ENCODE measurements at places on chromosomes 2 and 18.

GRCh38 chr2:3498783-3499394 lies 20.4 kb downstream of the ADI1 start:
- no peak for DNase-seq

GRCh38 chr18:14026199-14026598 lies 106.0 kb downstream of the ZNF519 start:
- no peak for DNase-seq

DNA sequence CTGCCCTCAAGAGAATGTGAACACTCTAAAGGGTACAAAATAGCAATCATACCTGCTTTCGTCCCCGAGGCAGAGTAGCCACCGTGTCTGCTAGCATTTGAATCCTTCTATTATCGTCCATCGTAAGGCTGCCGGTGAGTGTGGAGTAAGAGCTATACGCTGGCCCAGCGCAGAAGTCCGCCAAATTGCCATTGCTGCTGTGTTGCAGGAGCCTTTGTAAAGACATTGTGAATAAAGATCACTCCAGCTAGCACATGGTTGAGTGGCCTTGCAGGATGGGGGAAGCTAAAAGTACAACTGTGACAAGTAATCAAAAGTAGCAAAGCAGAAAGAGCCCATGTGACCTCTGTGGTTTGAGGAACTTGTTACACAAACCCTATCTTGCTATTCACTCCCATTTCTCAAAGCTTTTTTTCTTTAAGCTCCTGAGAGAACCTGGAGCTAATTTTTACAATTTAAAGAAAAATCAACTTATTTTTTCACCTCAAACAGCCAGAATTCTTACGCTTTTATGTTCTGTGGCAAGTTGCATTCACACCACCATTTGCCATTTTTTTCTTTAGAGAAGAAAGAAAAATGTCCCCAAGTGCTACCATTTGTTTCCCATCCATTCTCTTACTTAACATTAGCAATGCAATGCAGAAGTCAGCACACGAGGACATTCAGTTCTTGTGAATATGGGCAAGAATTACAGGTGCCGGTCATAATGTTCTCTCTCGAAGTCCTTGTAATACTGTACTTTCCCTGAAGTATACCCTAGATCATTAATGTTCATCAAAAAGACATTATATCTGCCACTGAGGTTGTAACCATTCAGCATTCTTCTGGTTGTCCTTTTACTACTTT lies at the start of gene CYTIP:
TSS of gene CYTIP (minus strand) at position 295 of the 846 bp plus-strand sequence. CDS start at position 226, 69 bp downstream.
- peak; percentile 83 for DNase-seq

DNA sequence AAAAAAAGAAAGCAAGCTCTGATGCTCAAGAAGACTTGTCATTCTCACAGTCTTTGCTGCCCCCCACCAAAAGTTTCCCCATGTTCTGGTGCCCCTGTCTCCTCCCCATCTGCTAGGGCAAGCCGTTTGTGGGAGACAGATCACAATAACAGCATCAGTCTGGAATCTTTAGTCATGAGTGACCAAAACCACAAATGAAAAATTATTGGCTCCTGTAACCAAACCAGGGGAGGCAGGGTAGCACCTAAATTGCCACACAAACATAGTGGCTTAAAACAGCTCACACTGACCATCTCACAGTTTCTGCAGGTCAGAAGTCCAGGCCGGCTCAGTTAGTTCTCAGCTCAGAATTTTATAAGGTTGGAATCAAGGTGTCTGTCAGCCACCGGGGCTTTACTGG lies 9.1 kb upstream of the B3GNT7 start:
- DNase-seq: no peak

- no peak for DNase-seq
Measured at GRCh38 chr2:139864821-139865302, 1084.7 kb upstream of the NXPH2 start.

DNA sequence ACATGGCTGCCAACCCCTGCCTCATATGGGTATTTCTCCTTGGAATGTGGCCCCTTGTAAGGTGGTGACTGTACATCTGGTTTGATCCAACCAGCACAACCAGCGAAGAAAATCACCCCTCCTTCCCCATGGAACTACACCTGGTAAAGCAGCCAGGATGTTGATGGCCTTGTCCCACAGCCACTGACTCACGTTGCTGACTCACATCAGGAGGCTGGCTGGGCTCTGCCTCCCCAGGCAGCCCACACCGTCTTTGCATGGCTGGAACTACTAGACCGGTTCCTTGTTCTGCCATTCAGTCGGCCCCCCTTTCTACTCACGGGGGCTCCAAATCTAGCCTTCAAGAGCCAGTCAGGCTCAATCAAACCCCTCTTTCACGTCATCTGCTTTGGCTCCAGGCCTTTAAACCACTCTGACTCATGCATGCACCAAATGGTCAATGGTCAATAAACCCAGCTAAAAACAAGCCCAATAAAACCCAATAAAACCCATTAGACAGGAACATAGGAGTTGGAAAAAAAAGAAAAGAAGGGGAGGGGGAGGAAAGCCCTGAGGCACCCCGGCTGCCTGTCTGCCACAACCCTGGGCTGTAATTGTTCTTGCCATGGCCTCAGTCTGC lies 114.8 kb downstream of the PLB1 start:
- DNase-seq: peak; percentile 67

DNA sequence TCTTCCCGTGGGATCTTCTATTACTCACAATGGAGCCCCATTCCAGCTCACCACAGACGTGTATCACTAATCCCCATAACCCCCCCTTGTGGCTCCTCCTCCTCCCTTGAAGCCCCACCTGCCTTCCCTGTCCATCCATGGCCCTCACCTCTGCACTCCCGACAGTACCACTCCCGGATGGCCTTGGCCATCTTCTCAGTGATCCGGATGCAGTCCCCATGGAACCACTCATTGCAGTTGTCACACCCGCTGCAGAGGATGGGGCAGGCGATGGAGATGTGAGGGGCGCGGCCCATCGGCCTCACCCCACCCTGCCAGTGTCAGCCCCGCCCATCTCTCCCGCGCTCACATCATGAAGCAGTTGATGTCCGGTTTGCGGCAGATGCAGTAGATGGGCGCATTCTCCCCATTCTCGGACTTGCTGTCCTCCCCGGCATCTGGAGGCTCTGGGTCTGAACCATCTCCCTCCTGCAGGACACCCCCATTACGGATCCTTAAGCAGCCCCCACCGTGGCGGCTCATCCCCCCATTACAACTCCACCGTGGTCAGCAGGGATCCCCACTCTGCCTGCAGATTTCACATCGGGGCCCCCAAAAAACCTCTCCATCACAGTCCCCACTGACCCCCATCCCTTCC lies 983 bp downstream of the CXXC1 start:
- DNase-seq: peak; percentile 72

GRCh38 chr2:32688541-32688940 lies 60.7 kb downstream of the TTC27 start:
- no peak for DNase-seq

DNA sequence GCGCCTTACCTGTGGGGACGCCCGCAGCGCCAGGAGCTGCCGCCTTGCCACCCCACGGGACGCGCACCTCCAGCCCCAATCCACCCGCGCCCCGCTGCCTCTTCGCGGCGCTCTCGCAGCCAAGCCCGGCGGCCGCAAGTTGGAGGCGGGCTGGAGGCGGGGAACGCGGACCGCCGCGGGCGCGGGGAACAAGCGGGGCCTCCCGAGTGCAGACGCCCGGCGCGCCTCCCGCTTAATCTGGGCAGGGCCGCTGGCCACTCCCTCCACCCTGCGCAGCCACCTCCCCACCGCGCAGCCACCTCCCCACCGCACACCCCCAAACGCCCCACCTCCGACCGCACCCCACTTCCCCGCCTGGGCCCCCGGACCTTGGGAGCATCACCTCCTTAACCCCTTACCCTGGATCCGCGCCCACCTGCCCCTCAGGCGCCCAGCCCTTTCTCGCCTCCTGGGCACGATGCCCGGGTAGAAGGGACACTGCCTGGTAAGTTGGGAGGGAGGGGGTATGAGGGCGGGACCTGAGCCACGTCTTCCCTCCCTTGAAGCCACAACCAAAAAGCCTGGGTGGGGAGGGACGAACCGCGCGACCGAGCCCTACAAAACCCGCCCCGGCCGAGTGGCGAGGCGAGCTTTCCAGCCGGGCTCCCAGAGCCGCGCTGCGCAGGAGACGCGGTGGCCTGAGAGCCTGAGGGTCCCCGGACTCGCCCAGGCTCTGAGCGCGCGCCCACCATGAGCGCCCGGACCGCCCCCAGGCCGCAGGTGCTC lies at the start of the genes COL4A3 and COL4A4:
TSS of gene COL4A3 (plus strand) at position 627 of the 765 bp plus-strand sequence. CDS start at position 730, 103 bp downstream.
TSS of gene COL4A4 (minus strand) at position 208 of the 765 bp plus-strand sequence. CDS start 16,722 bp downstream, outside the sequence.
- DNase-seq: peak; percentile 53

DNA sequence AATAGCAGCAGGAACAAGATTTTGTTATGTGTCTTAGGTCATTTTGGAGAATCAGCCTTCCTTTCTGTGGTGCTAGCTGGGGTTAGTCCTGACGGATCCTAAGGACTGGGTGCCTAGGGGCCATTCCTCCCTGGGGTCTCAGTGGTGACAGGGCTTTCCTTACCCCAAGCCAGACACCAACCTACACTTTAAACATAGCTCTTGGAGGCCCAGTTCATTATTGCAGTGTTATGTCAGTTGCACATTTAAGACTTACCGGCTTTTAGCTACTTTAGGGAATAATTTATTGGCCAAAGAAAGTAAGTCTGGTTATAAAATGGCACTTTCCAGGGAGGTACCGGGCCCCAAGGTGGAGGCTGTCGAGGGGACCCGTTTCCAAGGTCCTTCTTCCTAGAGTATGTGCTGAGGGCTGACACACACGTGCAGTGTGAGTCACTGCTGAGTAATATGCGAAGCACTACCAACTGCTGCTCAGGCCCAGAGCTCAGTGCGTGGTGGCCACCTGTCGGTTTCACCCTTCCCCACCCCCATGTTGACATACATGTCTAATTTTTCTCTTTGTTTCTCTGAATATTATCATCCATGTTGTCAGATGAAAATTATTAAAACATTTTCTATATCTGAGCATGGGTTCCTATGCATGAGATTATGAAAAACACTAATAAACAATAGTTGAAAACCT lies 37.0 kb upstream of the GRHL1 start:
- peak; percentile 70 for DNase-seq

GRCh38 chr2:134443814-134444480 lies 190.1 kb downstream of the MGAT5 start:
- no peak for DNase-seq

GRCh38 chr2:166134252-166135151 lies 6.7 kb upstream of the SCN1A start:
- no peak for DNase-seq

DNA sequence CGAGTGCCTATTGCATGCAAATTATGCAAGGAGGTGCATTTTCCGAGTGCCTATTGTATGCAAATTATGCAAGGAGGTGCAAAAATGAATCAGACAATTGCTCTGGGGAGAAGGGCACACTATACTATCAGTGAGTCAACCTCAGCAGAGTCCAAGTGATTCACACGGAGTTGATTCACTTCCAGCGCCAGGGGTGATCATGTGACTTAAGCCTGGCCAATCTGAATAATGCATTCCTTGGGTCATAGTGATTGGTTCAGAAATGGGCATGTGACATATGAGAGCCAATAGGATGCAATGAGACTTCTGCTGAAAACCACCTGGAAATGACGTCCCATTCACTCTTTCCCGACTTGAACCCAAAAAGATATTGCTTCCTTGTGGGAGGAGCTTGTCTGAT lies 152.2 kb downstream of the DAW1 start:
- DNase-seq: no peak

- DNase-seq: no peak
Measured at GRCh38 chr2:188890755-188891154, 83.4 kb upstream of the COL3A1 start.

- DNase-seq: no peak
Measured at GRCh38 chr2:204744506-204744905, 199.2 kb downstream of the PARD3B start.

GRCh38 chr2:176449852-176450251 lies 180.6 kb downstream of the MTX2 start:
- no peak for DNase-seq

DNA sequence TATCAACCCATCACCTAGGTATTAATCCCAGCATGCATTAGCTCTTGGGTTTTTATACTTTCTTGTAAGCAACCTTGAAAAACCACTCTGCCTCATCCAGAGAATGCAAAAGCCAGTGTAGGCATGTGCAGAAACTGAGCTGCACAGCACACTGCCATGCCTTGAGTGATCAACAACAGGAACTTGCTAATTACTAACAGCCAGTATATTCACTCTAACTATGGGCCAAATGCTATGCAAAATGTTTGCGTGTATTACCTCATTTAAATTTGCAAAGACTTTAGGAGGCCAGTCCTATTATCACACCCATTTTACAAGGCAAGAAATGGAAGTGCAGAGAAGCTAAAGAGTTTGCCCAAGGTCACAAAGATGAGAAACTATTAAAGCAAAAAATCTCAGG lies 169.8 kb downstream of the PID1 start:
- DNase-seq: no peak

DNA sequence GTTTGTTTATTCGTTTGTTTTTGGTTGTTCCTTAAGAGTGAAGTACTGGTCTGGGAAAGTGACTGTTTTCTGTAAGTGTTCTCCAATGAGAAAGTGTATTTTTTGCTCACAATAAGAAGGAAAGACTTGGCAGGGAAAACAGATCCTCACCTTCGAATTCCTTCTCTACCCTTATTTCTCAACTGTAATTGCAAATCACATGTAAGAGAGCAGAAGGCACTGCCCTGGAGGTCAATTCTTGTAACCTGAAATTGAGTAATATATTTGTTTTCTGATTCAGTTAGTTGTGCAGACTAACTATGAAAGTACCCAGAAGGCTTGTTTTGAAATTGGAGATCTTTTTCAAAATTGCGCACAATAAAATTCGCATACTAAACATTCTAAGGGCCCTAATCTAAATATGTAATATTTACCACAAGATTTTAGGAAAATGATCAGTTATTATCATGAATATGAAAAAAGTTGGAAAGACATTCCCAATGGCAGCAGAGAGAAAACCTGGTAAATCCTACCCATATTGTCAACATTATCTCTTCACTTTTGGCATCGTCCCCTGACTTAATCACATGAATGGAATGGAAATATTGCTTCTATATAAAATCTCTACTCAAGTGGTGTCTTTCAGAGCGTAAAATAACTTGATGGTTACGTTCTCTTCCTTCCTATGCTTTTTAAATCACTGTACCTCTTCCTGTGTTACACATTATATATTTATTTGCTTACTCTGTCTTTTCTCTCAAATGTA lies 24.1 kb downstream of the TFPI start:
- no peak for DNase-seq

DNA sequence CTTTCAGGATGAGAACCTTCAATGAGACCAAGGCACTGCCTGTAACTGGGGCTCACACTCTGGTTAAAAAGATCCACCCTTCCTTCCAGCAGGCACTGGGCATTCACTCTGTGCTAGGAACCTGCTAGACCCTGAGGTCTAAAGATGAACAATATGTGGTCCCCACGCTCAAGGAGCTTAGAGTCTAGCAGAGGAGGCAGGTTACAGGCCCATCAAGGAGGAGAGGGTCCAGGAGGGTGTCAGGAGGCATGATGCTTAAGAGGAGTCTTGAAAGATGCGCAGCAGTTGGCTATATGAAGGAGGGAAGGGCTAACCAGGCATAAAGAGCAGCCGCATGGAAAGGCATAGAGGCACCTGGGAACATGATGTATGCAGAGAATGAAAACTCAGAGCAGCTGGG lies 4.5 kb downstream of the ANKRD53 start:
- peak; percentile 35 for DNase-seq

DNA sequence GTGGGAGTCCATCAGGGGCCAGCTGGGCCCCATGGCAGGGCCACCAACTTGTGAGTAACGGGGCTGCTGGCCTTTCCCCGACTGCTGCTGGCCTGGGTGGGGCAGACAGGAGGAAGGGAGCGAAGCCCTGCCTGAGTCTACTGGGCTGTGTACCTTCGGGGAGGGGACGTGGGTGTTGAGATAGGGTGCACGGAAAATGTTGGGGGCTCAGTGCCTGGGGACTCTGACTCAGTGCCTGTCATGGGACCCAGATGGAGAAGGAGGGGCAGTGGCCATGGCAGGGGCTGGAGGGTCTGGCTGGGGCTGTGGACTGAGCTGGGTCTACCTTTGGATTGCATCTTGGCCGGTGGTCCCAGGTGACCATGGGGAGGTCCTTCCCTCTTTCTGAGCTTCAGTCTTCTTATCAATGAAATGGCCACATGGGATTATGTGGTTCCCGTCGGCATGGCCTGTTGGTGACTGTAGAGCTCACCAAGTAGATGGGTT lies 4.0 kb downstream of the SLC4A3 start:
- no peak for DNase-seq
